ENCODE measurements at places on chromosomes 2 and 18.

DNA sequence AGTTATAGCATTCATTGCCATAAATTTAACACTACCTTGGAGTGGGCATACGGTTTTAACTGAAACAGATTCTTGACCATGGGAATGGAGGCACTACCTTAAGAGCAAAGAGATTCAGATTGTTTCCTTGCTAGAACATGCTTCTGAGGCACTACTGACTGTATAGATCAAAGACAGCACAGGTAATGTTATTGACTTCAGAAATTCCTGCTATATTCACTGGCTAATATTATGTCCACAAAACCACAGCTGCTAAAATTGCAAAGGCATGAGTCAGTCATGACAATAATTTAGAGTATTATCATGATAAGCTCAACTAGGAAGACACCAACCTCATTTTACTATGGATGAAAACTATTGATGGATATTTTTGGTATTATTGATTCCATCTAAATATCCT is 39.4 kb downstream of the SLC8A1 start:
- DNase-seq, result no peak

DNA sequence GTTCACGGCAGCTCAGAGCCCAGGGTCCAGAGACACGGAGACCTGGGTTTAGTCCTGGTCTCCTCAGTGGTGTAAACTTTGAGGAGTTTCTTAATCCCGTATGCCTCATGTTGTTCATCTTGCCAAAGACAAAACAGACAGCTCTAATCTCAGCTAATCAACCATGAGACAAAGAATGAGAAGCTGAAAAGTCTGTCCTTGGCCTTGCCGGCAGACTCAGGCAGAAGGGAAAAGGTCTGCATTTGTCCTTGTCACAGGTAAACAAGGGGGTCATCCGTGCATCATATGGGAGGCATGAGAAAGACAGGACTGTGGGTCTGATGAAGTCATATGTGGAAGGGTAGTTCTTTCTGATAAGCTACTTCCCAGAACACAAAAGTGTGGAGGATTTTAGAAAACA is 1.8 kb upstream of the ARMC9 start:
- no peak for DNase-seq

DNA sequence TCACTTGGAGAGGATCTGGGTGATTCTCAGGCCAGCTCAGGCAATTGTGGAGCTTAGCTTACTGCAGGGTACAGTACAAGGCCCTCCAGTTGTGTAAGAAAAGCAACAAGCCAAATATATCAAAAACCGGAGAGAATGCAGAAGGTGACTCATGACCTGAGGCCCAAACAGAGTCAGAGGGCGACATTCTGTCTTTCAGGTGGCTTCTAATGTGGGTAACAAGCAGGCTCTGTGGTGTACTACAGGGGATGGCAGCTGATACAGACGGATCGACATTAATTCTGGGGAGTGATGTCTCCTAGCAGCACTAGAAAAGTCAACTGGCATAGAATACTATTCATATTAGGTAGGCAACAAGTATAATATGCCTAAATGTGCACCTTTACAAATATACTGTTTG is 219.5 kb upstream of the SOX11 start:
- no peak for DNase-seq

DNA sequence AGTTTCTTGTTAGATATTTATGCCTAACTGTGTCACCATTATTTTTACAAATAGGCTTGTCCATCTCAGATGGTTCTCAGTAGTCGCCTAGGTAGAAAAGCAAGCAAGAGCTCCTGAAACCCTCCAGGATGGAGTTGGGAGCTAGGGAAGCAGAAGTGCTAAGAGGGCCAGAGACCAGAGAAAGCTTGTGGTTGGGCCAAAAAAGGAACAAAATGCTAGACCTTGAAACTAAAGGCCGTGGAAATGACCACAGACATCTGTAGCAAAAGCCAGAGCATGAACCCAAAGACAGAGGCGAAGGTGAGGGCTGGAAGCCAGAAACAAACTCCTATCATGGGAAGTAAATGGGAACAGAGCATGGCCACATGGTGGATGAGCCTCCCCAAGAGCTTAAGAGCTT is 29.9 kb upstream of the RMDN2 start:
- no peak for DNase-seq

DNA sequence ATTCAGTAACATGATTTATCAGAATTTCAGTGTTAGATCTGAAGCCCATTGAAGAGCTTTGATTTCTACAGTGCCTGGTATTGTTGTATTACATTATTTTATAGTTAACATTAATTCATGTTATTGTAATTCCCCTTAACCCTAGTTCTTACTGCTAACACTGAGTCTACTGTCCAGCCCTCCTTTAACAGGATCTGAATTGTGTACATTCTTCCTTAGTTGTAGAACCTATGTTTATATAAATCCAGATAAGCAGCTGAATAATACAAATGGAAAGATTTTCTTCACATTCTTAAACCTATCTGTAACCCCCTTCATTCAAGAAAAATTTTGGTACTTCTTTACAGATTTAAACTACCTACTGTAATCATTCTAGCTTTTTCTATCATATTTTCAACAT is 14.7 kb downstream of the NDUFAF7 start:
- DNase-seq, result no peak

DNA sequence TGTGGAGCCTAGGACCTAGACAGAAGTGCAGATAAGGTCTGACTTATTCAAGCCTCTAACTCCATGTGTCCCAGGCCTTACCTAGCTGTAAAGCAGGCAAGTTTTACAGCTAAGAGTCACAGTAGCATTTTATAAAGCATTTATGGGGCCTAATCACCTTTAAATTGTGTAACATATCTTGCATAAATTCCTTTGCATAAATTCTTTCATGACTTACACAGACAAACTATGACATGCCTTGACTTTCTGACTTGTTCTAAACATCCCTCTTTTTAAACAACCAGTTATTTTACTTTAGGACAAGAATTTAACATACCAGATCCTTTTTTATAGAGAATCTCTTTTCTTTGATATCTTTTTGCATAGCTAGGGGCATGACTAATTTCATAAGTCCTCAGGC is 1257.8 kb upstream of the NRXN1 start:
- no peak for DNase-seq

- no peak for DNase-seq
Observed at GRCh38 chr18:69683176-69683575, 264.5 kb downstream of the CD226 start.

DNA sequence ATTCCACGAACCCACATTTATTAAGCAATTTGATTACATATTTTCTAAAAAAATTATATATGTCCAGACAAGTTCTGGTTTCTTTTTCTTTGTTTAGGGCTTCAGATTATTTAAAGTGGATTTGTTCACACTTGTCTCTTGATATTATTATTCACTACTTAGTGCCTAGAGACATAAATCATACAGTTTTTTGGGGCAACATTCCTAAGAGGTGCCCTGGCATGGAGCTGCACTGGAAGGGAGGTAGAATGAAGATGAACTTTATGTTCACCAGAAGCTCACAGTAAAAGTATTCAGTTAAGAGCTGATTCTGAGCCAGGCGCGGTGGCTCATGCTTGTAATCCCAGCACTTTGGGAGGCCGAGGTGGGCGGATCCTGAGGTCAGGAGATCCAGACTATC is 762.7 kb upstream of the TMEFF2 start:
- no peak for DNase-seq

DNA sequence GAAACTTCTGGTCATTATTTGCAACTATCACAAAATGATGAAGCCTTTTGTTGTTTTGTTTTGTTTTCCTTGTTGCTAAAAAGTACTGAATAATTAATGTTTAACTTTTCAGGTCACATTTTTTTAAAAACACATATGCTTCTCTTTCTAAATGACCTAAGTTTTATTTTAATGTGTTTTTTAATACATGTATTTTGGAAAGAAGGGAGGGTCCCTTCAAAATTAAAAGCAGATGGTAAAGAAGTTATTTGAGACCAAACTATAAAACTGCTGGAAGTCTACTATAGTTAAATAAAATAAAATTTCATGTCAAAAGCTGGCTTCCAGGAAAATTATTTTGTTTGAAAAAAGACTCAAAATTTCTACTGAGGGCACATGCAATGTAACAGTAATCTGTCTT is 39.5 kb upstream of the ASNSD1 start:
- DNase-seq, result no peak

DNA sequence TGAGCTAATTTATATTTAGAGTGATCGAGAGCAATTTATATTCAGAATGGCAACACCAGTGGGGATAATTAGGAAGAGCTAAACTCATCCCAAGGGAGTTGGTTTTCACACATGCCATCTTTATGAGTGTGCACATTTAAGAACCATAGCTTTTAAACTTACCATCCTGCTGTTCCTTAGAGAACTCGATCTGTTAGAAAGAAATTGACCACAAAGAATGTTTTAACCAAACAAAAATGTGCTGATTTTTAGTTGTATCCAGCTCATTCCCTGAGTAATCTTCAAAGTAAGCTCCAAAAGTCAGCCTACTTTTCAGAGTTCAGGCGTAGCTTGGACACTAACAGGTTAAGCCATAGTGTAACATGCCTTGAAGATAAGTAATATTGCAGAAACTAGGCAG is 12.6 kb downstream of the MYL1 start:
- no peak for DNase-seq
